ENCODE measurements at places on chromosomes 2 and 18.

- DNase-seq = peak; percentile 78
Observed at GRCh38 chr2:205885492-205886099, 200.4 kb downstream of the INO80D start.

- peak; percentile 74 for DNase-seq
Observed at GRCh38 chr18:62485684-62486083, 37.1 kb upstream of the ZCCHC2 start.

DNA sequence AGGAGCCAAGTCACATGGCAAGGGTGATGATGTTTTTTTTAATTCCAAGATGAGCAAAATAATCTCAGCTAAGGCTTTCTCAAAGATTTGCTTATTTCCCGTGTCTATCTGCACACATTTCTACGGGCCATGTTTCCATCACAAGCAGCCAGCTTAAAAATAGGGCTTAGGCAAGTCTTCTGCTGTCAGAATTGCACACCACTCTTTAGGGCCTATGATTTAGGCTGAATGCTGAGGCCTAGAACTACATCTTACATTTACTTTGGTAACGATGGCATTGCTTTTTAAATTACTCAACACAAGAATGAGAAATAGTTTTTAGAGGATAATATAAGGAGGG is 144.2 kb downstream of the RNF144A start:
- no peak for DNase-seq

DNA sequence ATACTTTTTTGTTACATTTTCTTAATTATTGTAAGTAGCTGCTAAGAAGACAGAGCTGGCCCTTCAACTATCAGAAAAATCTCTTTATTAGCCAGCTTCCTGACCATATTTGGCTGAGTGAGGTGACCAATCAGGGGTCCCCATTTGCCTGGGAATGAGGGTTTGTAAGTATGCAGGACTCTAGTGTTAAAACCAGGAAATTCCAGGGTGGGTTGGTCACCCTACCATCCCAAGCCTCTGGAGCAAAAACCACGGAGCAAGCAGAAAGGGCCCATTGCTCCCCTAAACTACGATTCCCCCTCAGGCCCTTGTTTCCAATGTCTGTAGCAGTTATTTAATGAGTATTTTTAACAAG is 165.6 kb upstream of the NCKAP5 start:
- DNase-seq = no peak

GRCh38 chr2:175005733-175006264 is 618 bp upstream of the CHN1 start:
- DNase-seq = no peak

- no peak for DNase-seq
Observed at GRCh38 chr2:23146011-23146410, 239.0 kb upstream of the KLHL29 start.

DNA sequence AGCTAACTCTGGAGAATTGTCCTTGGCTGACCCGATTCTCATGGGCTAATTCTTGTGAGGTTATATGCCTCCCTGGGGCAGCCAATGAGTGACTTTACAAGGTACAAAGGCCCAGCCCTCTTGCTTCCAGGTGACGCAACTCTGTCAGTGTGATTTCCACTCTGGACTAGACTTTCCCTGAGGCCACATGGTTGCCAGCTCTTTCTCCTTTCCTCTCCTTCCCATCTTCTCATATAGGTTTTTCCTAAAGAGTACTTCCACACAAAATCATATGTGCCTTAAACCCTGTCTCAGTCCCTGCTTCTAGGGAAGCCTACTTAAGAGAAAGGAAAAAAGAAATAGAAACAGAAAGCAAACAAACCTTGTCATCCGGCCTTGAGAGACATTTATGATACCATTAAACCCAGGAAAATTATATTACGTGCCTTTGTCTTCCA is 226.2 kb upstream of the ZSWIM2 start:
- peak; percentile 11 for DNase-seq

DNA sequence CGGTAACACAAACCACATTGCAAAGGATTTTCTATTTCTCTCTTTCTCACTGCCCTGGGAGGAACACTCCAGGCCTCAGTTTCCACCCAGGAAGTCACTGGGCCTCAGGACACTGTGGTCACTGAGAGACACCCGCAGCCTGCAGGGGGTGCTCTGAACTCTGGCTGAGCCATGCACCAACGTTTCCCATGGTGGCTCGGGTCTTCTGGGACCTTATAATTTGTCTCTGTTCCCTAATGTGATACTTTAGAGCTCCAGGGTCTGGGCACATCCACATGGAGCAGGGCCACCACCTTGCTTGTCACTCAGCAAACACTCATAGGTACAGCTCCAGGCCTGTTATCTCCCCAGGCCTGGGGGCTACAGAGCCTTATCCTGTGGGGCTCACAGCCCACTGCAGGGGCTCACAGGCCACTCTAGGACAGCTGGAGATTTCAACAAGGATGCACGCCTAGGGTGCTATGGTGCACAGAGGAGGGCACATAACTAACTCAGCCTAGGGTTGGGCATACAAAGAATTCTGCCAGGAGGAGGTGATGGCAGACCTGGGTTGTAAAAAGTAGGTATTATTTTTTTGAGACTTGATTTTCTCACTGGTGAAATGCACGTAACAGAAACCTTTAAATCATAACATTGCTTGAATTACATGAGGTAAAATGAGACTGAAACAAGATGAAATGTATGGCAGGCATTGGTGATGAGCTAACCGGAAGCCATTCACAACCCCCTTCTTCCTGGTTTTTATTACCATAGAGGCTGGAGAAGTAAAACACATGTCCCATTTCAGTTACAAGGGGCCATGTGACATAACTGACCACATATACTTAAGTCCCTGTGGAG is 3.0 kb upstream of the HS1BP3 start:
- DNase-seq = no peak

- DNase-seq = no peak
Observed at GRCh38 chr18:34631093-34631966, 78.8 kb upstream of the DTNA start.

DNA sequence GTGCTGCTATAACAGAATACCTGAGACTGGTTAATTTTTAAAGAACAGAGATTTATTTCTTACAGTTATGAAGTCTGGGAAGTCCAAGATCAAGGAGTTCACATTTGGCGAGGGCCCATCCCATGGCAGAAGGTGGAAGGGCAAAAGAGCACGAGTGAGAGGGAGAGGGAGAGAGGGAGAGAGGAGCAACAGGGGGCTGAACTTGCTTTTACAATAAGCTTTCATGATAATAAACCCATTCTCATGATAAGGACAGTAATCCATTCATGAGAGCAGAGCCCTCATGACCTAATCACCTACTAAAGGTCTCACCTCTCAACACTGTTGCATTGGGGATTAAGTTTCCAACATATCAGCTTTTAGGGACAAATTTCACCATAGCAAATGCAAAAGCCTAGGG is 45.3 kb downstream of the DSC3 start:
- no peak for DNase-seq

GRCh38 chr2:13968811-13969210 is 663.7 kb upstream of the LRATD1 start:
- no peak for DNase-seq

- DNase-seq = no peak
Observed at GRCh38 chr2:145822892-145823534, 1303.1 kb upstream of the ZEB2 start.

DNA sequence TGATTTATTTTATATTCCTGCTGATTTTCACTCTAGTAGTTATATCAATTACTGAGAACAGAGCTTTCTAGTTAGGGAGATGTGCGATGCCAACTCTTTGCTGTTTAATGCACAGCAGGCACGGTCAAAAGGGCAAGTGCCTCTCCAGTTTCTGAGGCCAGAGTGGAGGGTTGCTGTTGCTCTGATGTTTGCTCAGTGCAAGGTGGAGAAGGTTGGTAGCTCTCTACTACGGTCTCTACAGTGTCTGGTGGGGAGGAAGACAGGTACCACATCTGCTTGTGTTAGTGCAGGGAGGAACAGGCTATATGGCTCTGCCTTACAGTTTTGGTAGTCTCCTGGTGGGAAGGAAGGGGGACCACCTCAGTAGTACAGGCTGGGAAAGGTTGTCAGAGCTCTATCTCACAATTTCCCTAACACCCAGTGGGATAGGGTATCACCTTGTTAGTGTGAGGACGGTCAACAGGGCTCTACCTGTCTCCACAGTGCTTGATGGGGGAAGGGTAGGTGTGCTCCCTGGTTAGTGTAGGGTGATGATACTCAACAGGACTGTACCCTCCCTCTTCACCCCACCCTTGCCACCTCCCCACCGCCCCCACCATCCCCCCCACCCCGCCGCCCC is 85.9 kb downstream of the FANCL start:
- DNase-seq = no peak

- DNase-seq = peak; percentile 97
Observed at GRCh38 chr2:88038263-88039105, 17.1 kb downstream of the KRCC1 start.

DNA sequence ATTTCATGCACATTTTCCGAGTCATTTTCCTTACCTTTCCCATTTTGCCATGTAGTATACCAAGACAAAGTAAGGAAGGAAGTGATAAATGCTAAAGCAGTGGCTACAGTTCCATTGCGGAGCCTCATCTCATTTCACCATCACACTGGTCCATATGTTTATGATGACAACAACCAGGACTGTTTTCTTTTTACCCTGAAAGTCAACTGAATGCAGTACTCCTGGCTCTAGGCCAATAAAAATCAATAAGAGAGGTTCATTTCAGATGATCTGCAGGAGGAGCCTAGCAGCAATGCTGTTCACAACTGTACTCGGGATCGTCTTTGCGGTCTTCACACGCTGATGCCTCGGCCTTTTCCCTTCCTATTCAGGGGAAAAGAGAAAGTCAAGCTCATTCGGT is 4.7 kb downstream of the MGAT4A start:
- DNase-seq = no peak

- no peak for DNase-seq
Observed at GRCh38 chr2:224576088-224576715, 9.0 kb downstream of the CUL3 start.

DNA sequence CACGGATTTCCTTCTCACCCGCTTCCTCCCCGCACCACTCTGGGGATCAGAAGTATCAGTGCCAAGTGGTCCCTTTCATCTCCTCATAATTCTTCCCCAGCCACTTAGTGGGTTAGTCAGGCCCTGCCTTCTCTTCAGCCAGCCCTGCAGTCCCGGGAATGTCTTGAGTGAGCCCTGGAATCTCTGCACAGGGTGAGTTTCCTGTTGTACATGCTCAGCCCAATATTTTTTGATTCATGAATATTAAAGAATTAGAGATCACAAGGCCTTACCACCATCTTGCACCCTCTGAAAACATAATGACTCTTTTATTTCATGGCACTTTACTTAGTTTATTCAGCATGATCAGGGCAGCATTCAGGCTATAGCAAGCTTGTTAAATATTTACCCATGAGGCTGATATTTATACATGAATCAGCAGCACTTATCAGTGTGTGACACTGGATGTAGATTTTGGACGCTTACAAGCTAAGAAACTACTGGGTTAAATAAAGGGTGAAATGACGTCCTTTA is 159.4 kb upstream of the FOSL2 start:
- DNase-seq = peak; percentile 31

- DNase-seq = peak; percentile 92
Observed at GRCh38 chr2:1572638-1573037, 159.4 kb downstream of the TPO start.

DNA sequence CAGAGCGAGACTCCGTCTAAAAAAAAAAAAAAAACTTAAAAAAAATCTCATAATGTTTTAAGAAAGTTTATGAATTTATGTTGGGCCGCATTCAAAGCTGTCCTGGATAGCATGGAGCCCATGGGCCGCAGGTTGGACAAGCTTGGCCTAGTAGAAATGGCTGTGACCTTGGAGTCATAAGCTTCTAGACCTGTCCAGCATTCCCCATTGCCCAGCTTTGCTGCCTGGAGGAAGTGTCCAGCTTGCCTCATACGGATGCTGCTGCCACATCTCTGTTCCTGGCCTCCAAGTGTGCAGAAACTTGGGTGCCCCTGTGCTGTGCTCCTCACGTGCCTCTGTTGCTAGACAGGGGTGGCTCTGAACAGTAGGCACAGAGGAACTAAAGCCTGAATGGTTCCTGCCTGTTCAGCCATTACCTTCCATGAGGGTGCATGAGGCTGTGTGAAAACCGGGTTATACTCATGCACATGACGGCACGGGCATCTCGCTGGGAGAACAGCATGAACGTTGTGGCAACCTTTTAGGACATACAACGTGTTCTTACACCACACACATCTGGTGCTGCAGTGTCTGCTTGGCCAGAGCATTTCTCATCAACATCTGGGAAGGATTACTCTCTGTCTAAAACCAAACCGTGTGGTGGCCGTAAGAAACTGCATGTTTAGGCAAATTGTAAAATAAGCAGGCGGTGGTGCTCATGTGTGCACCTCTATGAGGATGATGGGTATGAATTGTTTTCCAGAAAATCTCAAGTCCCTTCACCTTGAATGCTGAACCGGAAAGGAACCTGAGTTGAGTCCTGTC is 38.2 kb downstream of the FHOD3 start:
- DNase-seq = peak; percentile 91

GRCh38 chr2:237723602-237724001 is 75.0 kb upstream of the RBM44 start:
- DNase-seq = peak; percentile 59

Data from fibroblast of mammary gland (primary cell).